ENCODE measurements at places on chromosomes 16 and 17.

GRCh38 chr17:78734793-78735641, 47.1 kb downstream of the CYTH1 start:
- no peak for DNase-seq

GRCh38 chr16:46748775-46749705, 896 bp upstream of the MYLK3 start:
- no peak for DNase-seq

GRCh38 chr16:11318817-11319216, 26.4 kb upstream of the RMI2 start:
- no peak for DNase-seq

DNA sequence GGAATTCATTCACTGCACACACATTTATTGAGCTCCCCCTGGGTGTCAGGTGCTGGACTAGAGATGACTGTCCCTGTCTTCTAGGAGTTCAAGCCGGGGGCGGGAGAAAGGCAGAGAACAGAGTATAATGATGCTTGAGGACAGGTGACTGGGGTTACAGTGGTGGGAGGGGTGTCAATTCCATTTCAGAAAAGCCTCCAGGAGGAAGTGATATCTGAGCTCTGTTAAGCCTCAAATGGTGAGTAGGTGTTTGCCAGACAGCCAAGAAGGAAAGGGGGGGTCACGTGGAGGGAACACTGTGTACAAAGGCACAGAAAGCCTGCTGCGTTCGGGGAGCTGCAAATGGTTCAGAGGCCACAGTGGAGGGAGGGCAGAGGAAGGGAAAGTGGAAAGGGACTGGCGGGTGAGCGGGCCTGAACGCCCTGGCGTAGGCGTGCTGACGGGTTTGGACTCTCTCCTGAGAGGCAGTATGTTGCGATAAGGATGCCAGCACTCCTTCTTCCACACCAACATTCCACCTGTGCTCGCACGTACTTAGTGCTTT, 9.7 kb upstream of the NXPH3 start:
- DNase-seq, result no peak

DNA sequence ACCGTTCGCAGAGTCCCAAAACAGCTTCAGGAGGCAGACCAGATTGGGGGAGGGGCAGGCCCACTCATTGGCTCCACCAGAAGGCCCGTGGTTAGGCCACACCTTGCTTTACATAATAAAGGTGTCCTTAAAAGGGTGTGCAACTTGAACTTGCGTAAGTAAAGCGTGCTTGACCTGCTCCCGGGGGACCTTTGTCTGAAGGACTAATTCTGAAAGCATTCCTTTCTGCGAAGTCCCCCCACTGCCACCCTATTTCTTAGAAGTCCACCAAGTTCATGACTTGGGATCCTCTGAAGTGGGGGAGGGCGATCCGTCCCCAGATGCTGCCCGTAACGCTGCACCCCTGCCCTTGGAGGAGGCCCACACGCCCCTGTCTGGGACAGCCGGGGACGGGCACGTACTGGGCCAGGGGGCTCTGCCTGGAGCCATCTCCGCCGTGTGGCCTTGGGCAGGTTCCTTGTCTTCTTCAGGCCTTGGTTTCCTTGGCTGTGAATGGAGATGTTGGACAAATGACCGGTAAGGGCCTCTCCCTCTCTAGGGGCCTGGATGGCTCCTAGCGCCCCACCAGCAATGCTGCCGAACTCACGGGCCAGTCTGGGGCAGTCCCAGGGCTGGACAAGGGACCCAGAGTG, 823 bp upstream of the ZNF469 start:
- no peak for DNase-seq

- no peak for DNase-seq
Measured at GRCh38 chr17:39996800-39997199, 16.2 kb downstream of the PSMD3 start.

DNA sequence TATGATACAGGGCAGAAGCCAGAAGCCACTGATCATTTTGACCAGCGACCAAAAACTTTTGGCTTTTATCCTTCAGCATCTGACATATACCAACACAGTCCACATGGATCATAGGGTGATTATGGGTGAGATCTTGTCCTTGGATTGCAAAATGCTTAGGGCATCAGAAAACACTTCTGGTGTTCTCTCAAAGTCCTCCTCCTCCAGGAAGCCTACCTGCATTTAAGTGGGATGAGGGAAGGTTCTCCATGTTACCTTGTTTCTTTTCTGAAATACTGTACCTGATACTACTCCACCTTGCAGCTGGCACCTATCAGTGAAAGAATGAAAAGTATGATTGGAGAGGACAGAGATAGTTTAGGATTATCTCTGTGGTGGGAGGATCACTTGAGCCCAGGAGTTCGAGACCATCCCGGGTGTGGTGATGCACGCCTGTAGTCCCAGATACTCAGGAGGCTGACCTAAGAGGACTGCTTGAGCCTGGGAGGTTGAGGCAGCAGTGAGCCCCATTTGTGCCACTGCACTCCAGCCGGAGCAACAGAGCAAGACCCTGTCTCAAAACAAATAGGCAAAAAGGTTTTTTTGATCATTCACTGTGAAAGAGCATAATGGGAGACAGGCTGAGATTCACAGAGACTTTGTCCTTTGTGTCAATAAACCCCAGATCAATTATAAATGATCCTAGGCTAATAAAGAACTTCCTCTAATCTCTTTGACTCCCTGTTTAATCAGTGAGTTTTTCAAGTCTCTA, 46.8 kb upstream of the B4GALNT2 start:
- DNase-seq, result no peak

DNA sequence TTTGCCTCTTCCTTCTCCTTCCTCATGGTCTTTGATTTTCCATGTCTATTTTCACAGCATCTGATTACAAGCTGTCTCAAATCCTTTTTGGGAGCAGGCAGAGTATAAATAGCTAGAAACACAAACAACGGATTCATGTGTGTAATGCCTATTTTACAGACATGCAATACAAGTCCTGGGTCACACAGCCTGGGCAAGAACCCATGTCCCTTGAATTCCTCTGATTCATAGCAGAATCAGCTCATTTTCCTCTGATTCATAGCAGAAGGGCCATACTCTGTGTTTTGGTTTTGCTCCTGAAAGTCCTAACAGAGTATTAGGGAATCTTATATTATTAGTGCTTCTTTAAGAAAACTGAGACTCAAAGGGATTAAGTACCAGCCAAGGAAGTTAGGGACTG, 71.3 kb downstream of the IRX5 start:
- DNase-seq, result no peak

GRCh38 chr16:3655030-3655395, 522 bp downstream of the DNASE1 start:
- DNase-seq, result no peak

DNA sequence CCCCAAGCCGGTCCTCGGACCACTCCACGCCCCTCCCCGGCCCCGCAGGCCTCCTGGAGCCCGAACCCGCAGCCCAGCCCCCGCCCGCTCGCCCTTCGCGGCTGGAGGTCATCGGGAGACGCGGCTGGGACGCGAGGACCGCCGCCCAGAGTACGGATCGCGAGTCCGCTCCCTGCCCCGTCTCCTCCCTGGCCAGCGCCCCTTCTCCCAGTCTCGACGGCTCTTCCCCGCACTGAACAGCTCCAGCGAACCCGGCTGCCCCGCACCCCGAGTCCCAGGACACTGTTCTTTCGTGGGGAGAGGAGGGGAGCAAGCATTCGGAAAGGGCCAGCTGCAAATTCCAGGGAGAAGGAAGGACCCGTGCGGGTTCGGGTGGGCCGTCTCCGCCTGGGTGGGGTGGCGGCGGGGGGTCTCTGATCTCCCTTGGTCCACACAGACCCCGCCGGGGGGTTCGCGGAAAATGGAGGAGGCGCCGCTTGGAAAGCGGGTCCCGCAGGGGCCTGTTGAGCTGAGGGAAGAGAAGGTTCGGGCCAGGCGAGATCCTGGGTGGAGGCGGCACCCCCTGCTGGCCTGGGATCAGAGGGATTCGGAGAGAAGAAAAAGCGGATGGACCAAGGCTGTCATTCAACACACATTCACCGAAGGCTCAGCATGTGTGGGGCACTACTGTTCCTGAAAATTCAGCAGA, 632 bp upstream of the RTN4RL1 start:
- no peak for DNase-seq

- DNase-seq, result no peak
Measured at GRCh38 chr17:17354560-17355349, 51.6 kb downstream of the NT5M start.

DNA sequence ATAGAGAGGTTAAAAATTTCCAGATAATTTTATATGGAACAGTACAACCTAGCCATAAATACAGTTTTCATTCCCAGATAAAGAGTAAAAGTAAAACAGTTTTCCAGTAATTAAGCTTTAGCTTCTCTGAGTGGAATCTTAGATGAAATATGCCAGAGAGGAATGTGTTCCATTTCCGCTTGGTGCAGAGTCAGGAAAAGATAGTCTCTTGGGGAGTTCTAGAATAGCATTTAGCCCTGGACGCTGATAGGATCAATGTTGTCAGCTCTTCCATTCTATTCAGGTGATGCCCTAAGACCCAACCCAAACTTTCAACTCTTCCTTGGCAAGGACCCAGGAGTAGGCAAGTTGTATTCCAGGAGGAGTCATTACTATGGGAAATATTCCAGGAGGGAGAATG, 30.9 kb upstream of the ABCA3 start:
- no peak for DNase-seq

DNA sequence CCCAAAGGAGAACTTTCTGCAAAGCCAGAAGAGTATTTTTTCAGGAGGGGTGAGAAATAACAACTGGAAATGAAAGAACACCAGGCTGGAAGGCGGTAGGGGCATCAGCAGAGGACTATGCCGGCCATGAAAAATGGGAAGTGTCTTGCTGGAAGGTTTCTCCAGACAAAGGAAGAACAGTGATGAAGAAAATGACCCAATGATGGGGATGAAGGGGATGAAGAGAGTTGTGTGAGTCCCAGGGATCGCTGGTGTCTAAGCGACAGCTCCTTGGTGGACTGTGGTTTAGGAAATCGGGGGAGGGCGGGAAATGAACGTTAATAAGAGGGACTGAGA, 623 bp downstream of the TTLL6 start:
- DNase-seq, result no peak

GRCh38 chr17:47229535-47230443, 20.6 kb downstream of the MYL4 start:
- peak; percentile 82 for DNase-seq

GRCh38 chr16:9311303-9311954, 220.0 kb downstream of the HAPSTR1 start:
- DNase-seq, result no peak

- no peak for DNase-seq
Measured at GRCh38 chr16:15403392-15403995, 7.9 kb downstream of the MPV17L start.

DNA sequence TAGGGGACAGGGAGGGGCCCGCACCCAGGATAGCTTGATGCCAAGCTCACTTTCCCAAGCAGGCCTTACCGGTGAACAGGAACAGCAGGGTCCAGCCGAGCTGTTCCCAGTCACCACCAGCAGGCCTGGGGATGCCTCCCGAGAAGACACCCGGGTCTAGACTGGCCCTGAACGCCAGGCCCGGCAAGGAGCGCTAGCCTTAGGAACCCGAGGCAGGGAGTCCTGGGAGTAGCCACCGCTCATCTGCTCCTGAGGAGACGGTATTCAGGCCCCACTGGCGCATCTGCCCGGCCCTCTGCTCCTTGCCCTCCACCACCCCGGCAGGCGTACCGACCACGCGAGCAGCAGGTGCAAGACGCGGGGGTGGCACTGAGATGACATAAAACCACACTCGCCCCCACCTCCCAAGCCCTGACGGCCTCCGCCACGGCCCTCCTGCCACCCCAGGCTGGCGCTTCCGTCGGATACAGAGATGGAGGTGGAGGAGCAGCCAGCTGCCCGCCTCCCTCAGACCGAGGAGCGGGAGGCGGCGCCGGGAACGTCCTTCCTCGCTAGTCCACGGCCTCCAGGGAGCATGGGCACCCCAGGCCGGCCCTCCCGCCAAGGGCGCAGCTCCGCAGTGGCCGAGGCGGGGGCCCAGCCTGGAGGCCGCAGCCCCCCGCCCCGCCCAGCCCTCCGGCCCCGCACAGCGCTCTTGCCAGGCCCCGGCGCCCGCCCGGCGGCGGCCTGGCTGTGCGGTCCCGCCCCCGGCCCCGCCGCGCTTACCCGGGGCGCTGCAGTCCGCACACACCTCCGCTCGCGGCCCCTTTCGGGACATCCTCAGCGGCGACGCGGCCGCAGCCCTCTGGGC, 661 bp downstream of the GIT1 start:
- no peak for DNase-seq

- no peak for DNase-seq
Measured at GRCh38 chr16:17367036-17367435, 103.7 kb downstream of the XYLT1 start.

DNA sequence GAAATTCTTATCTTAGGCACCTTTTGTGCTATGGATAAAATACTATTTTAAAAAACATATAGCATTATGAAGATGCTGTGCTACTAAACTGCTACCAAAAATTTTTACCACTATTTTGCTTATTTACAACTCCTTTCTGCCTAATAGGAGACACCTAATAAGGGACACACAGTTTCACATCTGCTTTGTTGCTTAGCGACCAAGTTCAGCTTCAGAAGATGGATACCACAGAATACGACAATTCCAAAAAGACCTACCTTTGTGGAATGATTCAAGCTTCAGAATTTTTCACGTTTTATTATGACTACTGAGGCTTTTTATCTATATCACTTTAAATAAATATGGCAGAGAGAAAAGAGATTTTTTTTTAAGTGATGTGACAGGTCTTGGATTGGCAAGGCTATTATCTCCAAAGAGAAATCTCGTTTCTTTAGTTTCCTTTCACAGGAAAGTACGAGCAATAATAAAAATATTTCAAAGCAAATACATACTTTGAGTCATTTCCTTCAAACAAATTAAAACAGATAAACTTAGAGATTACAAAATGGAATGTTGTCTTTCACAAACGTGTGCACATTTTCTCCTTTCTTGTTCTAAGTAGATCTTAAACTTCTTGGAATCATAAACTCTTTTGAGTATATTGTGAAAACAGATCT, 35.4 kb downstream of the SPAG9 start:
- peak; percentile 25 for DNase-seq

DNA sequence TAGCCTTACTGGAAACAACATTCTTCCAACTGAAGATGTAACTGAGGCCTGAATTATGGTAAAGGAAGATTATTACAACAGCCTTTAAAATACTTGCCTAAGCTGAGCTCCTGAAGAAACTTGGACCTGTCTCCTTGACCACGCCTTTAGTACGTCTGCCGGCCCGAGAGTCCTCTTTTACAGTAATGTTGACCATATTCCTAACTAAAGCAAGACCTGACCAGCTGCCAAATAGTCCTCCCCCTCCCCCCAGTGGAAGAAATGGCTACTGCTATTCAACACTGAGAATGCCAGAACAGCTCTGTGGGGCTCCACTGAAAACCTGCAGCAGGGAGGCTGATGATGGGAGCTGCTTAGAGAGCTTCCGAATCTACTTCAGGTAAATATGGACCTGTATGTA, 12.6 kb upstream of the FOXJ1 start:
- DNase-seq, result no peak

GRCh38 chr16:11256661-11257130, 692 bp upstream of the SOCS1 start:
- no peak for DNase-seq

DNA sequence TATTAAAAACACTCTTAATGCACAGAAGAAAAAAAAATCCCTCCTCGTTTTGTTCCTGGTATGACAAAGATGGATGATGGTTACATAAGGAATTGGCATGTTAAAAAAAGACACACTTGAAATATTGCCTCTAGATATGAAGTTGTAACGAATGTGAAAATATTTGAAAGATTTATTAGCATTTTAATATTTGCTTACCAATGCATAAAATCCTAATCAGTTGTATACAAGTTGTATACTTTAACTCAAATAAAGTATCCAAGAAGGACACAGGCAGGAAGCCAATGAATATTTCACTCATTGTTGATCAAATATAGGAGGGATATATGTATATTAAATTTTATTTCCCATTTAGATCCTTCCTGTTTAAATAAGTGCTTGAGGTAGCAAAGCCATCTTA, 850.8 kb upstream of the RBFOX1 start:
- DNase-seq, result no peak
